KG1 (cell line): ENCODE measurements at places on chromosomes 2 and 18.

GRCh38 chr2:15263976-15264685 is 297.0 kb downstream of the NBAS start:
- no peak for DNase-seq

DNA sequence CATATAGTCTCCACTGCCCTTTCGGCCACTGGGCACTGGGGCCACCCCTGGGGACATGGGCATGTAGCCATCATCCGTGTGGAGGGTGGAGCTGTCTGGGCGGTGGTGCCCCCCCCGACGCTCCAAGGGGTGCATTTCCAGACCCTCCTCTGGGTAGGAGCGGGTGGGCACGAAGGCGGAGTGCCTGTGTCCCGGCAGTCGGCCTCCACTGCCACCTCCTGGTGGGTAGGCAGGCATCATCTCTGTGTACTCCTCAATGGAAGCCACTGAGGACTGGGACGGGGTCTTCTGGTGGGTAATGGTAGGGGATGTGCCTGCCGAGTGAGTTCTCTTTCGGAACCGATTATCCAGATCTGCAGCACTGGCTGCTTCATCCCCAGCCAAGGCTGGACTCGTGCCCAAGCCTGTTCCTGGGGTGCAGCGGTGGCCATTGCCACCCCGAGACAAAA is 2.8 kb downstream of the IRS1 start:
- DNase-seq: no peak

GRCh38 chr18:24459772-24460171 is 665 bp upstream of the HRH4 start:
- no peak for DNase-seq

GRCh38 chr18:3212657-3213056 is 7.1 kb downstream of the MYOM1 start:
- DNase-seq: no peak

DNA sequence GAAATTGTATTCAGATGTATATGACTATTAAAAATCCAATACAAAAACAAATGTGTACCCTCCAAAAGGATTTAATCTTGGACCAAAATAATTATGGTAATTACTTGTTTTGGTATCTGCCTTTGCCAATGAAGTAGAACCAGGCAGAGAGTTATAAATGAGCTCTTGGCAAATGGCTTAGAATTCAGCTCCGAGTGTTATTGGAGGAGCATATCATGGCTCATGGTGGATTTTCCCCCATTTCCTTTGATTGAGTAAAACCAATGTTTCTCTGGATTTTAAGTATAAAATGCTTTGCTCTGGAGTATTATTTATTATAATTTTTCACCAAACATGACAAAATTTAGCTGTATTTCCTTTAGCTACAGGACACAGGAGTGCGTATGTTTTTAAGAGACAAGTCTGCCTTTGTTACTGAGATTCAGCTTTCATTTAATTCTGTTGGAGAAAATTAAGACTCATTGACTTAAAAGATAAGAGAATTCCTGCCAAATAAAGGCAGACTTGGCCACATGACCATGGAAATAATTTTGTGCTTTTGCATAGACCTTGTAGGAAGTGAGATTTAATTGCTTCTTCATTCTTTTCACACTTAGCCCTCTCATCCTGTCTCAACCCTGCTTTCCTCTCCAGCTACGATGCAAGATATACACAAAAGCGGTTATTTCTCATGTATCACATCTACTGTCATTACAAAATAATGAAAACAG is 281.0 kb upstream of the SOX11 start:
- DNase-seq: no peak

DNA sequence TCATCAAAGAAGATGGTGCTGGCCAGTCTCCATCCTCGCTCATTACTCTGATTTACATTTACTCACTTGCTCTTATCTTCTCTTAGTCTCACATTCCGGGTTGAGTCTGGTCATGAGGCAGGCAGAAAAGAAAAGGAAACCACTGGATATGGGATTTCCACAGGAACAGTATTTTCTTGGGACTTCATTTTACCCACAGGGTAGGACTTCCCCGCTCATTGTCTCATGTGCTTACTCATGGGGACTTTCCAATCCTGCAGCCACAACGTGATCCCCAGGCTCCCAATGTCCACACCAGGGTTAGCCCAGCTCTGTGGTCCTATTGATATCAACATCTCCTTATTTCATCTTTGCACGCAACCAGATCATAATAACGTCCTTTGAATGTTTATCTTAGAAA is 373.8 kb downstream of the TMEM182 start:
- no peak for DNase-seq

GRCh38 chr2:61235716-61236115 is 73.7 kb downstream of the C2orf74 start:
- DNase-seq: no peak

- no peak for DNase-seq
These were observed 34.1 kb upstream of the ZDBF2 start for GRCh38 chr2:206240327-206240726.

- no peak for DNase-seq
These were observed 56.5 kb upstream of the TWIST2 start for GRCh38 chr2:238791354-238791753.

DNA sequence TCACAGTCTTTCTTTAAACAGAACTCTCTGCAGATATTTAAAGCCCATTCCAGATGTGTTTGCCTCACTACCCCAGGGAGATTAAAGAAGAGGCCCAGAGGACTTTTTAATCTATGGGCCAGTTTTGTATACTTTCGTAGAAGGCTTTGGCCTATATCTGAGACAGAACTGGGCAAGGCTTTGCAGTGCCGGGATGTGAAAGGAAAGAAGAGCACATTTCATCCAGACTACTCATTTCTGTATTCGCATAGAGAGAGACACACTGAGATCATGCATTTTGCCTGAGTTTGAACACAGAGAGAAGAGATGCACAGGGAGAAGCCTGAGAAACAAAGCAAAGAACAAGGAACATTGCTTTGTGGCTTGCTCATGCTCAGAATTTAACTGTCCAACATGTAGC is 54.9 kb upstream of the SLC5A7 start:
- DNase-seq: no peak

GRCh38 chr2:46136481-46136880 is 160.7 kb upstream of the EPAS1 start:
- DNase-seq: no peak

GRCh38 chr2:71576541-71576940 is 123.2 kb downstream of the DYSF start:
- DNase-seq: no peak
